Breast epithelium (tissue), 4 donors: ENCODE measurements at places on chromosomes 12 and 14.

DNA sequence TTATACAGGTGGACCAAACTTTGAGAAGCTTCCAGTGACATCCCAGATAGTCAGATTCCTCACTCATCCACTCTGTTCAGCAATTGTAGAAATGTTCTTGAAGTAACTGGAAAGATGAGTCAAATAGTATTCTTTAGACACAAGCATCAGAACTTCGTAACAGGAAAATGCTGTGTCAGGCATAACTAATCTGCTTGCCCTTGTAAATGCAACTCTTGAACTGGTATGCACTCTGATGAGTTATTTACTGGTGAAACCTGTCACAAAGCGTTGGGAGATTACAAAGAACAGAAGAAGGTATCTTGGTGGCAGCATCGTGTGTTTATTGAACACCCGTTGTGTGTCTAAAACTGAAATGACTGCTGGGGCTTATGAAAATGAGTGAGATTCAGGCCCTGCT lies 10.8 kb upstream of the DUSP6 start:
- DNase-seq: no peak

DNA sequence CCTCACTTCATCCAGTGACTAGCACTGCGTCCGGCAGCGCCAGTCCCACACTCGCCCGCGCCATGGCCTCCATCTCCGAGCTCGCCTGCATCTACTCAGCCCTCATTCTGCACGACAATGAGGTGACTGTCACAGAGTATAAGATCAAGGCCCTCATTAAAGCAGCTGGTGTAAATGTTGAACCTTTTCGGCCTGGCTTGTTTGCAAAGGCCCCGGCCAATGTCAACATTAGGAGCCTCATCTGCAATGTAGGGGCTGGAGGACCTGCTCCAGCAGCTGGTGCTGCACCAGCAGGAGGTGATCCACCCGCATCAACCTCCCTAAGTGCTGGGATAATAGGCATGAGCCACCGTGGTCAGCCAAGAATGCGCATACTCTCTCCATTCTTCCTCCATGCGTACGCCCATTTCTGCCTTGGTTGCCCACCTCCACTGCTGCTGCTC lies 59.9 kb downstream of the IRF2BPL start:
- DNase-seq: no peak

DNA sequence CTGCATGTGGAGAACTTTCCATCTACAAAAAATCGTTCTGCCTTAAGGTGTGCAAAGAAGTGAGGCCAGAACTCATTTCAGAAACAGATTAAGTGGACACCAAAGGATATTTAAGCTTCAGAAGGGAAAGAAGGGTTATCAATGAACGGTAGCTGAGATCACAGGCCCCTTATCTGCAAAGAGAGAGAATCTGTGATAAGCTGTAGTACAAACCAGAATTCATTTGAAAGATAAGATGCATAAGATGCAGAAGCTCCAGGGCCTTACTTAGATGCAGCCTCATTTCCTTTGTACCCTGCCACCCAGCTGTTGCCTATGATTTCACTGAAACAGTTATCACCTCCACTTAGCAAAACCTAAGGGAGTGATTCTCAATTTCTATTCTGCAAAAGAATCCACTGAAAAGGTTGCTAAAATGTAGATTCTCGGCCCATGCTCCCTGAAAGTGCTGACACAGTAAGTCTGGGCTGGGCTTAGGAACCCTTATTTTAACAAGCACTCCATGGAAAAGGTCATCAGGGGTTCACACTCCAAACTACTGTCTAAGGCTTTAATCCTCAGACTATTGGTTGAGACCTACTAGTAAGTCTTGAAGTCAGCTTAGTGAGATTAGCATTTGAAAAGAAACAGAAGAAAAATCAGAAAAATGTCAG lies 64.8 kb downstream of the HELB start:
- no peak for DNase-seq

GRCh38 chr12:57896115-57896433 lies 45.3 kb upstream of the ATP23 start:
- DNase-seq: no peak
